ENCODE measurements at places on chromosomes 6 and 20.

DNA sequence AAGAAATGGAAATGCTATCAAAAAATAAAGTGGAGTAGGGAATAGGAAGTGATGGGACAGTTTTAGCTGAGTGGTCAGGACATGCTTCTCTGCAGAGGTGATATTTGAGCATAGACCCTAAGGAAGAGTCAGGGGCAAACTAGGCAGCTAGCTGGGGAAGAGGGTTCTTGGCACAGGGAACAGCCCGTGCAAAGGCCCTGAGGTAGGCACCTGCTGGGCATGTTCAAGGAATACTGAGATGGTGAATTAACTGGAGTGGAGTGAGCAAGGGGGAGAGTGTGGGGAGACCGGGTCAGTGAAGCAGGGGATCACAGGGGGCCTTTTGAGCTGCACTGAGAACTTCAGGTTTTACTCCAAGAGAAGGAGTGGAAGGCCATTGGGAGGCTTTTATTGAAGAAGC, 7.5 kb upstream of the SIRPA start:
- DNase-seq = no peak

DNA sequence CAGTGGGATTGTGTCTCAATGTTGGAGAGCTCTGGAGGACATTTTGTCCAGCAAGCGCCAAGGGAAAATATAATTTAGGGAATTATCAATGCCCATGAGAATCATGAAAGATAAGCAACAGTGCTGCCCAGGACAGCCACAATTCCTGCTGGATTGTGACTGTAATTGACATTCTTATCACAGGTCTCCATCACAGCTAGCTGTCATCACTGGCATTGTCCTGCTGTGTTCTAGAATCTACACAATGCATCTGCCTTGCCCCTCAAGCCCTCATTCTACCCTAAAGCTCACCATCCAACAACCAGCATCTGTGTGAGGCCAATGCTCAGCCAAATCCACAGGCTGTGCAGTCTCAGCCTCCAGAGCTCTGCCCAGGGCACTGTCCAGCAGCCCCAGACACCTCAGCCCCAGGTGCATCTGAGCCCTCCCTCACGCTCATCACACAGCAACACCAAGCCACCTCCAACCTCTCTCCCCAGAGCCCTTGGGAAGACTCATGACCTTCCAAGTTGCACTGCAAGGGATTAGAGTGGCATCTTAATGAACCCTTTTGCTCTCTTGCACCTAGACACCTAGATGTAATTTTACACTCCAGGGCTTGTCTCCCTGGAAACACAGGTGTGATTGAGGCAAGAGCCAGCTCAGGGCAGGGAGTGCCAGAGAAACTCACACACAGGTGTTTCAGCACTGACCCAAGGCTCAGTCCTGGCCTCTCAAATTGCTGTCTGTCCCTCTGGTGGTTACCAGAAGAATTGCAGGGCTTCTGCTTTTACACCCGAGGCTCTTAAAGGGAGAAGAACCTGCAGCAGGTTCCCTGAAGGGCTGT, 85.2 kb upstream of the PHACTR3 start:
- no peak for DNase-seq

- DNase-seq = no peak
These were observed 24.6 kb upstream of the GTF3C6 start for GRCh38 chr6:110933912-110934311.

DNA sequence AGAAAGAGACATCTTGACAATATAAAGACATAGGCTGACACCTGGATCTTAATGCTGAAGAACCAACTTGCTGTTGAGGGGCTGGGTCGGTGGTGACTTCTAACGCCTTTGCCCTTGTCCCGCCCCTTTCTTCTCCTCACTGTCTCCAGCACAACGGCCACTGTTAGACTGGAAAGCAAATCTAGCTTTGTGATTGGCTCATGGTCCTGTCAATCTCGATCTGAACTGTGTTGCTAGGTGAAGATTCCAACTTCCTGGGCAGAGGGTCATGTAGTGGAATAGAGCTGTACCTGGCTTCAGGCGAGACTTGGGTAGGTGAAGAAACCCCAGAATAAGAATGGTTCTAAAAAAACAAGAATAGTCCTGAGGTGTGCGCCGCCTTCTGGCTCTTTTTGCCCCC, at the start of gene PGK2:
PGK2 (minus strand) TSS at position 110 of the 400 bp plus-strand sequence; CDS start at position 12, 98 bp downstream.
- no peak for DNase-seq

DNA sequence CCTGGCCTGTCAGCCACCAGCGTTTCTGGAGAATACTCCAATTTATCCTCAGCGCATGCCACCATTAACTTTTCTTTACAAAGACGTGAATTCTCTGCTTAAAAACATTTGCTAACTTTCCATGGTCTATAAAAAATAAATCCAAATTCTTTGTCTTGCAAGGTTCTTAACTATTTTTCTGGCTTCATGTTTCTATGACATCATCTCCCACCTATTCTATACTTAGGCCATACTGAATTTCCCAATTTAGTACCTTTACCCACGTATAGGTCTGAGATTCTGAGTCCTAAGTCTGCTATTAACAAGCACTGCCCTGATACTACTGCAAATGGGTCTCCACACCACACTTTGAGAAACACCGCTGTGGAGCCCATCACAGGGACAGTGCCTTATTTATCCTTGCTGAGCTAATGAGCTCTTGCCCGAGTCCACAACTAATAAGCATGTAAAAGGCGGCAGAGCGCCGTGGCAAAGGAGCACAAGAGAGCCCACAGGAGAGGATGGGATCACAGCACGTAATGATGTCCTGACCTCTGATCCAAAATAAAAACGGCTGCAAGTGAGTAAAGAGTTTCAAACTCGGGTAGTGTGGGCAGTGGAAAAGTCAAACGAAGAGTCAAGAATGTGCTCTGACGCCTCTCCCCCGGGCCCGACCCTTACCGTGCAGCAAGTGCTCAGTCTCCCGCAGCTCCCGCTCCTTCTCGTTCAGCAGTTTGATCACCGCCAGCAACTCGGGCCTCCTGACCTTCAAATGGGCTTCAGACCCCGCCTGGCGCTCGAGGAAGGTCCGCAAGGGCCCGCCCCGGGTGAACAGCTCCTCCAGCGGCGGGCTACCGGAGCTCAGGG, 519 bp downstream of the MTRF1L start:
- DNase-seq = no peak

- DNase-seq = no peak
These were observed 8.9 kb upstream of the TAAR5 start for GRCh38 chr6:132598473-132598872.

GRCh38 chr20:38001173-38001875, 31.9 kb downstream of the TTI1 start:
- DNase-seq = no peak

- no peak for DNase-seq
These were observed 45.3 kb upstream of the SMIM8 start for GRCh38 chr6:87277123-87277522.

DNA sequence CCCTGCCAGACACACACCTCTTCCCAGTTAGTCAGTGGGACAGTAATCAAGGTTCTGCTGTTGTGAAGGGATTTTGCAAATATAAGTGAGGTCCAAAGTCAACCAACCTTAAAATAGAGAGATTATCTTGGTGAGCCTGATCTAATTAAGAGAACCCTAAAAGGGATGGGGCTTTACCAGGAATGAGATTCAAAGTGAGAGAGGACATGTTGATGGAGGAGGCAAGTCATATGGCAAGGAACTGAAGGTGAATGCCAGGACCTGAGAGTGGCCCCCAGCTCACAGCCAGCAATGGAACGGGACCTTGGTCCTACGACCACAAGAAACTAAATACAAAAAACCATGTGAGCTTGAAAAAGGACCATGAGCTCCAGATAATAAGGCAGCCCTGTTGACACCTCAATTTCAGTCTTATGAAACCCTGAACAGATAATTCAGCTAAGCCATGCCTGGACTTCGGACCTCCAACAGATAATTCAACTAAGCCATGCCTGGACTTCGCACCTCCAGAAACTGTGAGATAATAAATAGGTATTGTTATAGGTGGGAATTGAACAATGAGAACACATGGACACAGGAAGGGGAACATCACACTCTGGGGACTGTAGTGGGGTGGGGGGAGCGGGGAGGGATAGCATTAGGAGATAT, 253.4 kb downstream of the GMPR start:
- no peak for DNase-seq

DNA sequence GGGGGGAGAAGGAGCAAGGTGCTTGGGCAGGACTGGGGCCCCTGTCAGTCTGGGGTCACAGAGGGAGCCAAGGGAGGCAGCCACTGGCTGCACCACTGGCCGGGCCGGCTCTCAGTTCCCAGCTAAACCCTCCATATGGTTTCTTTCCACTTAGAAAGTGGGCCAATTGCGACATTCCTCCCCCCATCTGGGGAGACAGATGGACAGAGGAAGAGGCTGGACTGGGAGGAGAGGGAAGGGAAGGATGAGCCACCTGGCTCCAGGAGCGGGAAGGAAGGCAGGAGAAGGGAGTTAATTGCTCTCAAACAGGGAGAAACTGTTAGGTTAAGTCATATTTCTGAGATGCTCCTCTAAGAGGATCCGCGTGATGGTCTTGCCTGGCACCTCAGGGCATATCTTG, 82.2 kb downstream of the GRM4 start:
- DNase-seq = no peak

DNA sequence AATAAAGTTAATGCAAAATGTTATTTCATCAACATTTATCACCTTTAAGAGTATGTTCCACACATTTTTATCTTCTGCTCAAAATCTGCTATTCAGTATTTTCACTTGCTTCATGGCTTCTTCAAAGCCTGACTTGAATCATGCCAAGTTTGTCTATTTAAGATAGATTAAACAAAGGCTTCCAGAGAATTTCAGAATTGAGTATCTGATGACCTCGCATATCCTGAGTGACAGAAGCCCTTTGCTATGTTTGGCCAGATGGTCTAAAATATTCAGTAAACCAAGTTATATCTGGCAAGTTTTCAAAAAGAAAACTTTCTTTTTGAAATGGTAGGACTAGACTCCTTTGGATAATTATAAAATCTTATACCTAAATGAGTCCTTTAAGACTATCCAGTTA, 348.9 kb upstream of the KCNQ5 start:
- no peak for DNase-seq

- peak; percentile 86 for DNase-seq
These were observed 698 bp downstream of the FAM210B start for GRCh38 chr20:56359212-56360132.

GRCh38 chr6:87553159-87553765, 36.5 kb downstream of the RARS2 start:
- no peak for DNase-seq

- DNase-seq = no peak
These were observed 28.4 kb downstream of the WRNIP1 start for GRCh38 chr6:2793534-2794151.

DNA sequence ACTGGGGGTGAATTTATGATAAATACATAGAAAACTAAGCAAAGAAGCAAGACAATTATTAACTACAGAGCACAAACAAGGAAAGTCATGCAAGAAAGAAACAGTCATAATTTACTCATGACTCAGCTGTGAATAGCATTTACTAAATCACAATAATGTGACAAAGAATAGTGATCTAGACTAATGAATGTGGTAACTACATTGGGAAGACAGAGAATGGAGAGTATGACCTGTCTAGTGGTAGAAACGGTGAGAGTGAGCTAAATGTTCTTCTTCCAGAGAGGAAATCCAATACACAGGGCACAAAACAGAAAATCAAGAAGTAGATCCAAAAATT, 153.5 kb upstream of the DST start:
- no peak for DNase-seq

GRCh38 chr20:10686356-10687133, 12.7 kb upstream of the JAG1 start:
- DNase-seq = no peak

DNA sequence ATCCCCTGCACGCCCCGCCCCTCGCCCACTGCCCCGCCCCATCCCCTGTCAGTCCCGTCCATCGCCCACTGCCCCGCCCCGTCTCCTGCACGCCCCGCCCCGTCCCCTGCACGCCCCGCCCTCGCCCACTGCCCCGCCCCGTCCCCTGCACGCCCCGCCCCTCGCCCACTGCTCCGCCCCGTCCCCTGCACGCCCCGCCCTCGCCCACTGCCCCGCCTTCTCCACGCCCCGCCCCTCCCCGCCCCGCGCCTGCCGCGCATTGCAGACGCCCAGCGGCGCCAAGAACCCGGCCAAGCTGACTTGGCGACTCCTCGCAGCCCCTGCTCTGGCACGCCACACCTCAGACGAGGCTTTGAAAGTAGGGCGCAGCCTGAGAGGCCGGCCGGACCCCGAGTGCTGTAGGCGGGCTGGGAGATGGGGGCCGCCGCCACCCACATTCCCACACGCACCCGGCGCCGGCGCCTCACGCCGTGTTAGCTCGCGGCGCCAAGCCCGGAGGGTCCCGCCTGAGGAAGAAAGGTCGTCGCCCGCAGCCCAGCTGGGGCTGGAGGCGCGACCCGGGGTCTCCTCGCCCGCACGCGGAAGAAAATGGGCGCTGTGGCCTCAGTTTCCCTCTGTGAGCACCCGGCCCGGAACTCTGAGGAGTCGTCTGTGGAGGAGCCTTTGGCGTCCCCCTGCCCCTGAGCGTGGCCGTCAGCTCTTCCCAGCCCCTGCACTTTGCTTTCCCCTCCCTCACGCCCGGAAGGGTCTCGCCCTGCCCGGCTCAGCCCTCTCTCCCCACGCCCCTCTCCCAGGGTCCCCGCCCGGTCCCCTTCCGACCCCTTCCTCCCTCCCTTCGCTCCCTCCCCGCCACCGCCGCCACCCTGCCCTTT, at the start of gene RAD21L1:
RAD21L1 (plus strand) TSS at position 262 of the 872 bp plus-strand sequence. CDS start 2,410 bp downstream, outside the sequence.
- DNase-seq = peak; percentile 86

GRCh38 chr20:14360416-14360815, 23.0 kb upstream of the FLRT3 start:
- no peak for DNase-seq

- DNase-seq = no peak
These were observed 18.6 kb downstream of the SCML4 start for GRCh38 chr6:107805504-107805903.

GRCh38 chr6:154156135-154156896, 117.3 kb downstream of the OPRM1 start:
- peak; percentile 45 for DNase-seq

GRCh38 chr20:48277266-48277665, 492.0 kb upstream of the SULF2 start:
- no peak for DNase-seq

GRCh38 chr20:63259734-63260460, 5.6 kb upstream of the NKAIN4 start:
- no peak for DNase-seq

GRCh38 chr6:150068720-150069648, at the start of gene ULBP3:
Gene ULBP3, minus strand, starts transcription at chr6:150069121. Its CDS starts 55 bp downstream, at chr6:150069066.
- peak; percentile 96 for DNase-seq

DNA sequence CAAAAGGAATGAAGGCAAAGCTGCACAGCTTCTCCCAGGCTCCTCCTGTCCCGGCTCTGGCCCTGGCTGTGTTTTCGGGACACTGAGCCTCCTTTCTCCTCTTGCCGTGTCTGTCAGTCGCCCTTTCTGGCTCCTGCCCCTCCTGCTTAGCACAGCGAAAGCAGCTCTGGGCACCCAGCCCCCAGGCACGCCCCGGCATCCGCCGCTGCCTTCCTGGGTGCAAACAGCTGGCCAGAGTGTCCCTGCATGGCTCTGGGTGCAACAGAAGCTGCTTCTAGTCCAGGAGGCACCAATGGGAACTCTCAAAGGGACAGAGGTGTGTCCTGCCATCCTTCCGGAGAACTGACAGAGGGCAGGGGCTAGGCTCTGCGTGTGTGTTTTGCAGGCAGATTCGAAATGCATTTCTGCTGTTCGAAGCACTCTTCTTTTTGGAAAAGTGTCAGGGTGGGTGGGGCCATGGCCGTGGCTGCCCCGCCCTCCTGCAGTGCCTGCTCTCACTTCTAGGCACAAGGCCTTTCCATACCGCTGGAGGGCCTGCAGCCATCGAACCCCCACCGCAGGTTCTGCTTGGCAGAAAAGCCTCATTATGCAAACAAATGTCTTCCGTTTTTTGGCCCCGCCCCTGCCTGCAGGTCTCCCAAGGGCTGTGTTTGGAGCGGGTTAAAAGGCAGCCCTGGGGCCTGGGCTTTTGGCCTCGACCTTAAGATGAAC, 15.5 kb downstream of the COL9A3 start:
- DNase-seq = peak; percentile 55

- no peak for DNase-seq
These were observed 24.3 kb upstream of the IL17A start for GRCh38 chr6:52161689-52162438.
